ENCODE measurements at places on chromosomes 16 and 17.
A peak's percentile ranks its signal among the peaks of the same experiment; 100 is the strongest.

- DNase-seq, result no peak
These were observed 59.6 kb downstream of the SOCS1 start for GRCh38 chr16:11196286-11196828.

GRCh38 chr17:3866276-3866675, 20.2 kb upstream of the NCBP3 start:
- no peak for DNase-seq

DNA sequence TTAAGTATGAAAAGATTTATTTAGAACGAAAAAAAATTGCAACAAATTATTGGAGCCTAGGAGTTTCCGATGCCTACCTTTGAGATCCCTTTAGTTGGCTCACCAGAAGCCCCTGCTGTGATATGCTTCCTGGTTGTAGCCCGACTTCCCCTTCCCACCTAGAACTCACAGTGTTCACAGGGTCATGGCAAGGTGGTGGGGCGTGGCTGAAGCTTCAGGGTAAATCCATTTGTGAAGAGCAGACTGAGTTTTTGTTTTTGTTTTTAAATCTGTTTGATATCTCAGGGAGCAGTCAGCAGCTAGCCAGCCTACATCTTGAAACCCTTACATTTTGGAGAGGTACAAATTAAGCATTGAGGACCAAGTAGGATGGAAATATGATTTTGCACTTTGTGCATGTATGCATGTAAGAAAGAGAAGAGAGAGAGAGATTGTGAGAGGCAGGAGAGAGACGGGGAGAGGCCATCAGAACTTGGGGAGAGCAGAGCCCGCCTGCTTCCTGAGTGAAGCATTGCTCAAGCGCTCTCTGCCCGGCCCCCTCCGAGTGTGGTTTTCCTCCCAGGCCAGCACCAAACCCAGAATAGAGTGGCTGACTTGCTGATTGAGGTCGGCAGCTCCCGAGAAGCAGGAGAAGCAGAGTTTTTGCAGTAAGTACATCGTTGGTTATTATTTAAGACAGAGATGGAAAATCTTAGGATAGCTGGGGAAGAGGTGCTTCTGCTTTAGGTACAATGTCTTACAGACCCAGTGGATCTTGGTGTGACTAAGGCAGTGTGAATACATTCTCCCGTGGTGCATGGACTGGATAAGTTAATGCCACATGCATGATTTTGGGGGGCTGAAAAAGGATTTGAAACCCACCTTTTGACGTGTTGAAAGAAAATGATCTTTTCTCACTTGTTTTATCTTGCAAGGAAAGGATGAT, 64.2 kb downstream of the SPECC1 start:
- DNase-seq, result peak; percentile 12

DNA sequence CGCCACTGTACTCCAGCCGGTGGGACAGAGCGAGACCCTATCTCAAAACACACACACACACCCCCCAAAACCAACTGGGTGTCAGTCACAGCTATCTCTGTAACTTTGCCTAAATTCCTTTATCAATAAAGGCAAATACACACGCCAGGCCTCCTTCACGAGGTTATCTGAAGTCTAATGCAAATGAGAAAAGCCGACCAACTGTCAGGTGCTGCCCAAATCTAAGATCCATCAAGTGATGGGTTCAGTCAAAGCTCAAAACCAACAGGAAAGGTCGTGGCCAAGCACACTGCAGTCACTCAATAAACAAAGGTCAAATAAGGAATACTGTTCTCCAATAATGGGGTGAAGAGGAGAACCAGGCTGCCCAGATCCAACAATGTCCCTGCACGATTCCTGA, 1.1 kb downstream of the ANKFY1 start:
- no peak for DNase-seq

GRCh38 chr17:68288804-68289203, 2.1 kb downstream of the SLC16A6 start:
- no peak for DNase-seq

DNA sequence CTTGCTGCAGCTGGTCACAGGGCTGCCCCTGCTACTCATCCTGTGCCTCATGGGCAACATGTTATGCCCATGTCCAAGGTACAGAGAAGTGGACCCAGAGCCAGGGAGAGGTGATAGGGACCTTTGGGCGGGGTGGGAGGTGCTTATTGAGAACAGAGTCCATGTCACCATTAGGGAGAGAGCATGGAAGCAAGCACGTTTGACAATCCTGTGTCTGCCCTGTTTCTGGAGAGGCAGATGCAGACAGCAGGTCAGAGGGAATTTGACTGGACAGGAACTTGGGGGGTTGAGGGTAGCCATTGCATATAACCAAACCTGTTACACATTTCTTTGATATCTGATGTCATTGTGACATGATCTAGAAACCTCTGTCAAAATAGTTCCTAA, 14.3 kb upstream of the ARL4D start:
- no peak for DNase-seq

GRCh38 chr16:53865494-53865863, 161.5 kb downstream of the FTO start:
- no peak for DNase-seq

Data from T-helper 9 cell (primary cell).